Caco-2 (cell line): ENCODE measurements at places on chromosomes 13 and 19.

- DNase-seq: no peak
These were observed 408.3 kb downstream of the KLF5 start for GRCh38 chr13:73467125-73467524.

GRCh38 chr19:42386974-42387707, 3.0 kb downstream of the CNFN start:
- peak; percentile 92 for DNase-seq

- DNase-seq: no peak
These were observed 32.7 kb upstream of the POMP start for GRCh38 chr13:28626266-28626665.

- peak; percentile 46 for DNase-seq
These were observed 12.1 kb upstream of the GPR4 start for GRCh38 chr19:45613926-45614725.

DNA sequence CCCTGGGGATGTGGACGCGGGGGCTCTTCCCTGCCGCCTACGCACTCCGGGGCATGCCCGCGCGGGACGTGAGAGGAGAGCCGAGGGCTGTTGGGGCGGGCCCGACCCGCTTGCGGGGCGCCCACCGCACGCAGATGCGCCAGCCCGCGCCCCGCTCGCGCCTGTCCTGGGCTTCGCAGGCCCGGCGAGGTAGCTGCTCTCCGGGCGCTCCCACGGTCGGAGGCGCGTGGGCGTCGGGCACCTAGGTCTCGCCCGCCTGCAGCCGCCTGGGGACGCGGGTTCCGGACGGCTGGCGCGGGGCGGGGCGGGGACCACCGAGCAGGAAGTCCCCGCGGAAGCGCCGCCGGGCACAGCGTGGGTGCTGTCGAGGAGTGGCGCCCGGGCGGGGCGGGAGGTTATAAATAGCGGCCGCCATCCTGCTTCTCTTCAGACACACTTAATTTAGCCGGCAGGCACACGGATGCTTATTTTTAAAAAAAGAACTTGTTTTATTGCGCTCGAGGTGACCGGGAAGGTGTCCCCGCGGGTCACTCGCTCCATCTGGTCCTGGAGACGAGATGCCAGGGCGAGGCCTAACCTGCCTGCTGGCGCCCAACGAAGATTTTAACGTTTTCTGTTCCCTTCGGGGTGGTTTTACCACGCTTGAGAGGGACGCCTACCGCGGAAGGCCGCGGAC, 561 bp upstream of the GJA3 start:
- no peak for DNase-seq
